ENCODE measurements at places on chromosomes 5 and 9.

- DNase-seq, result no peak
These were observed 789 bp downstream of the ACER2 start for GRCh38 chr9:19409401-19410194.

DNA sequence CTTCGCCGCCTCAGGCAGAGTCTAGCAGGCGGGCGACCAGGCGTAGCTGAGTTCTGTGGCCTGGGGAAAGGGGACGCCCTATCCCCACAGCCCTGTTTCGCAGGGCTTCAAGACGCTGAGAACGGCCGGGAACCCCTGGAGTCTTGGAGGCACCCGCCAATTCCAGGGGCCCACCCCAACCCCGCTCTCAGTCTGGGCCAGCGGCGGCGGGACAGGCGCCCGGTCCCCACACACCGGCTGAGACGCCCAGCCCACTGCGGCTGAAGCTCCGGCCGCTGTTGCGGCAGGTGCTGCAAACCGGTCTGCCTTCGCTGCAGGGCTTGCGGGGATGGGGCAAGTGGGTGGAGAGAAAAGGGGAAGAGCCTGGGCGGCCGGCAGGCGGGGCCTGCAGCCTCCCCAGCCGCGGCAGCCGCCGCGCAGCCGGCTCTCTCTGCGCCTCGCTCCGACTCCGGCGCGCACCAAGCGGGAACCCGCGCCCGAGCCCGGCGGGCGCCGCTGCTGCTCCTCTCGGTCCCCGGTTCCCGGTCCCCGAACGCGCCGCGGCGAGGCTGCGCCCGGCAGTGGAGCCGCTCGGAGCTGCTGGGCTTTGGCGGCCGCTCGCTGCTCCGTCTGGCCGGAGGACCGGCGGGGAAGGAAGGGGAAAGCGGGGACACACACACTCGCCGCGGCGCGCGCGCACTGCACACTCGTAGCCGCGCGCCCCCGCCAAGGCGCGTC, at the start of gene PIP5K1B:
Gene PIP5K1B (plus strand): TSS at position 427 of the 717 bp plus-strand sequence. CDS start 117,375 bp downstream, outside the sequence.
- DNase-seq, result no peak

DNA sequence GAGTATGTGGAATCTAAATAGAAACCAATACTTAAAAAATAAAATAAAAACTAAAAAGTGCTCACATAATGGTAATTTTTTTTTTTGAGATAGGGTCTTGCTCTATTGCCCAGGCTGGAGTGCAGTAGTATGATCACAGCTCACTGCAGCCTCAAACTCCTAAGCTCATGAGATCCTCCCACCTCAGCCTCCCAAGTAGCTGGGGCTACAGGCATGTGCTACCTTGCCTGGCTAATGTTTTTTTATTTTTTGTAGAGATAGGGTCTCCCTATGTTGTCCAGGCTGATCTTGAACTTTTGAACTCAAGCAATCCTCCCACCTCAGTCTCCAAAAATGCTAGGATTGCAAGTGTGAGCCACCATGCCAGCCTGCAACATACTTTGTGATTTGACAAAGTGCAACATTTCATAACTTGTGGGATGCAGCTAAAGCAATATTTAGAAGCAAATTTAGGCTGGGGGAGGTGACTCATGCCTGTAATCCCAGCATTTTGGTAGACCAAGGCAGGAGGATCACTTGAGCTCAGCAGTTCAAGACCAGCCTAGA, 18.4 kb downstream of the AP3B1 start:
- no peak for DNase-seq

DNA sequence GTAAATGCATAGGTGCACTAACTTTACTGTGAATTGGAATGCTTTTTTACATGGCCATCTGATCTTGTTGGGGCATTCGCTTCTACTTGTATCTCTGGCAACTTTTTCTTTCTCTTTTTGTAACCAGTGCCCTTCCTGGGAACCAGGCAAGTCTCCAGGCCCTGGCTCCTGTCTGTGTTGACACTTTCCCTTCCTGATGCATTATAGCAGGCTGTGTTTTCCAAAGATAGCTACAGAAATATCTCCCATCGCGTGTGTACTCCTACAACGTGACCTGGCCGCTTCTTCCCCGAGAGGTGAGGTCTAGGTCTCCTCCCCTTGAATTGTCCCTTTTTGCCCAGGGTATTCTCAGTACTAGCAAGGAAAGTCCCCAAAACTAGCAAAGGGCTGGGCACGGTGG, 81.1 kb upstream of the SPIN1 start:
- no peak for DNase-seq

- DNase-seq, result no peak
These were observed 483.7 kb upstream of the PIK3R1 start for GRCh38 chr5:67731886-67732285.

- DNase-seq, result no peak
These were observed 111.5 kb downstream of the HTR4 start for GRCh38 chr5:148542812-148543211.

DNA sequence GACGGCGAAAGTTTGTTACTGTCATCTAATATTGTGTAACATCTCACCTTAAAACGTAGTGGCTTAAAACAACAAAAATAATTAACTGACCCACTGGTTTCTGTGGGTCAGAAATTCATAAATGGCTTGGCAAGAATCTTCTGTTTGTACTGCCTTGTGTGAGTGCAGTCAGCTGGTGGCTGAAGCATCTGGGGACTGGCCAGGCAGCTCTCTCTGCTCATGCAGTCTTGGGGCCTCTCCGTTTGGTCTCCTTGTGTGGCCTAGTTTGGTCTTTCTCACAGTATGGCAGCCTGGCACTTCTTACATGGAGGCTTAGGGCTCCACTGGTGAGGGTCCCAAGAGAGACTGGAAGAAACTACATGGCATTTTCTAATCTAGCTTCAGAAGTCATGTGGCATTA, 49.0 kb upstream of the CTXN3 start:
- DNase-seq, result no peak

GRCh38 chr9:99752417-99753109, 69.1 kb upstream of the NR4A3 start:
- no peak for DNase-seq

GRCh38 chr9:88478246-88478645, 56.7 kb upstream of the NXNL2 start:
- DNase-seq, result no peak

DNA sequence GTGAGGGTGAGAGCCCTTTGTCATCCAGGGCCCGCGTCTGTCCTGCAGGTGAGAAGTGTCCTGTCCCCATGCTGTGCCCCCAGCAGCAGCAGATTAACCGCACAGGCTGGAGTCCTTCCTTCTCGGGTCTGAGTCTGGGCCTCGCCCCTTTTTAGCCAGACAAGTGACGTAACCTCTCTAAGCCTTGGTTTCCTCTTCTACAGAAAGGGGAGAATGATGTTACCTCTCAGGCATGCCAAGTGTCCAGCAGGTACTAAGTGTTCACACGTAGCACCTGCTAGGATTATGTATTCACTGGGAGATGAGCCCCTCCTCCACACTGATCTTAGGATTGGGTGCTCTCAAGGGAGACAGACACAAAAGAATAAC, 6.9 kb downstream of the NEURL1B start:
- DNase-seq, result no peak

Measured in stimulated activated CD8-positive, alpha-beta memory T cell treated with anti-CD3 and anti-CD28 coated beads, Interleukin-7, amount 100 ng/mL, for 1 hour (primary cell).